ENCODE measurements at places on chromosomes 2 and 18.

DNA sequence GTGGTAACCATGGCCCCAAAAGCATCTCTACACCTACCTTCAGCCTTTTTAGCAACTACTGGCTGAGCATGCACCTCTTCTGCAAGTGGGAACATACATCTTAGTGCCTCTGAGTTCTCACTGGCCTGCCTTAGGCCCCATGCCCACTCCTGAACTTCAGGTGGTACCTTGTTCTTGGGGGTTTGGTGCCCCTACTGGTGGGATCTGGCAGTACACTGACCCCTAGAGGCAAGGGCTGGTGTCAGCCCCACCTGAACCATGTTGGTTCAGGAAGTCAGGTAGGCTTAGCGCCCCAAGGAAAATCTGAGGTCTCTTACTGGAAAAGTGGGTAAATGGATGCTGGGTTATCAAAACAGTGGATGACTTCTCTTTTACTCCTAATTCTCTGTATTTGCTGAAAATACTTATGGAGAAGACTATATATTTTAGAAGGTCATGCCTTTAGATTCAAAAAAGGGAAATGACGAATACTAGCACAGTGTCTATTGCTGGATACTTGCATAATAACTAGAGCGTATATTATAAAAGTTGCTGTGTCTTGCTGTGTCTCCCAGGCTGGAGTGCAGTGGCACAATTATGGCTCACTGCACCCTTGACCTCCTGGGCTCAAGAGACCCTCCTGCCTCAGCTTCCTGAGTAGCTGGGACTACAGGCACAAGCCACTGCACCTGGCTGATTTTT lies 84.6 kb downstream of the RAB31 start:
- no peak for DNase-seq

DNA sequence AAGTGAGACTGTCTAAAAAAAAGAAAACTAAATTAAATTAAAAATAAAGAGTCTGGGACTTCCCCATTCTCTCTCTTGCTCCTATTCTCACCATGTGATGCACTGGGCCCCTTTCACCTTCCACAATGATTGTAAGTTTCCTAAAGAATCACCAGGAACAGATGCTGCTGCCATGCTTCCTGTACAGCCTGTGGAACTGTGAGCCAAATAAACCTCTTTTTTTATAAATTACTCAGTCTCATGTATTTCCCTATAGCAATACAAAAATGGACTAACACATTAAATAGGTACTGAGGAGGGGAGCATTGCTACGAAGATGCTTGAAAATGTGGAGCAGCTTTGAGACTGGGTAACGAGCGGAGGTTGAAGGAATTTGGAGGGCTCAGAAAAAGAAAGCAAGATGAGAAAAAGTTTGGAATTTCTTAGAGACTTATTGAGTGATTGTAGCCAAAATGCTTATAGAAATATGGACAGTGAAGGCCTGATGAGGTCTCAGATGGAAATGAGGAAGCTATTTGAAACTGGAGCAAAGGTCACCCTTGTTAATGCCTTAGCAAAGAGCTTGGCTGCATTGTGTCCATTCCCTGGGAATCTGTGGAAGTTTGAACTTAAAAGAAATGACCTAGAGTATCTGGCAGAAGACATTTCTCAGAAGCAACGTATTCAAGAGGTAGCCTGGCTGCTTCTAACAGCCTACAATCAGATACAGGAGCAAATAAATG lies 128.7 kb downstream of the EIPR1 start:
- DNase-seq, result no peak

GRCh38 chr18:23537274-23537673 lies 34.0 kb downstream of the RMC1 start:
- no peak for DNase-seq

DNA sequence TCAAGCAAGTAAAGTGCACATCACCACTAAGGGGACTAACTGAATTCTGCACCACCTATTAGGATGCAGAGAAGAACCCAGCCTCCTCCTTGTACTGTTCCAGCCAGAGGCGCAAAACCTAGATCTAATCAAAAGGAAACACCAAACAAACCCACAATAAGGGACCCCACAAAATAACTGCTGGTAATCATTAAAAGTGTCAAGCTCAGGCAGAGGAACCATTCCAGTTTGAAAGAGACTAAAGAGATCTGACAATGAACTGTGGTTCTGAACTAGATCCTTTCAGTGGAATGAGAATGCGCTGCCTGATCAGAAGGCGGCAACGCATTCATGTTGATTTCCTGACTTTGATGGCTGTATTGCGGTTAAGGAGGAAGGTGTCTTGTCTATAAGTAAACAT lies 16.8 kb downstream of the HDLBP start:
- DNase-seq, result no peak

GRCh38 chr2:11073776-11074175 lies 81.5 kb upstream of the SLC66A3 start:
- no peak for DNase-seq
